ENCODE measurements at places on chromosomes 1 and 21. TPM values are rescaled to one million over a fixed set of nuclear protein-coding genes. Genes with fewer than 3 reads are reported as not detected.

TP73 gene
- total RNA-seq = not detected

PER3 gene
- total RNA-seq = 3.6 TPM

OR10R2 gene
- total RNA-seq = not detected

FCRLB gene
- total RNA-seq = 0.19 TPM

DNA sequence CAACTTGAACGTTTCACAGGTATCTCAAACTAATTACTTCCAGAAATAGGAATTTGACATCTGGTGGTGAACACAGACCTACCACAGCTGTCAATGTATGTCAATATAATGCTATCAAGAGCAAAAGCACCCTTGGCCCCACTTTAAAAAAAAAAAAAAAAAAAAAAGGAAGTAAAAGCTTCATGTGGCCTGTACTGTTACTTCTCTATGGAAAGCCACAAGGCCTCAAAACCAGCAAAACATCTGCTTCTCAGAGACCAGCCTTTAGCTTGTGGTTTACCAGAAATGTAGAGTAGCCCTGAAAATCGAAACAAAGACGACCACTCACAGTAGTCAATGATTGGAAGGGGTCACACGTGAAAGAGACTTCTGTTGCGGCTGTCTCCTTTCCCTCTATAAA is 109.6 kb downstream of the SLC45A1 start:
- DNase-seq = no peak

GRCh38 chr1:69401879-69402278 is 165.8 kb upstream of the LRRC7 start:
- no peak for DNase-seq

- no peak for DNase-seq
These were observed 33.9 kb upstream of the RGS8 start for GRCh38 chr1:182718311-182718710.

DNA sequence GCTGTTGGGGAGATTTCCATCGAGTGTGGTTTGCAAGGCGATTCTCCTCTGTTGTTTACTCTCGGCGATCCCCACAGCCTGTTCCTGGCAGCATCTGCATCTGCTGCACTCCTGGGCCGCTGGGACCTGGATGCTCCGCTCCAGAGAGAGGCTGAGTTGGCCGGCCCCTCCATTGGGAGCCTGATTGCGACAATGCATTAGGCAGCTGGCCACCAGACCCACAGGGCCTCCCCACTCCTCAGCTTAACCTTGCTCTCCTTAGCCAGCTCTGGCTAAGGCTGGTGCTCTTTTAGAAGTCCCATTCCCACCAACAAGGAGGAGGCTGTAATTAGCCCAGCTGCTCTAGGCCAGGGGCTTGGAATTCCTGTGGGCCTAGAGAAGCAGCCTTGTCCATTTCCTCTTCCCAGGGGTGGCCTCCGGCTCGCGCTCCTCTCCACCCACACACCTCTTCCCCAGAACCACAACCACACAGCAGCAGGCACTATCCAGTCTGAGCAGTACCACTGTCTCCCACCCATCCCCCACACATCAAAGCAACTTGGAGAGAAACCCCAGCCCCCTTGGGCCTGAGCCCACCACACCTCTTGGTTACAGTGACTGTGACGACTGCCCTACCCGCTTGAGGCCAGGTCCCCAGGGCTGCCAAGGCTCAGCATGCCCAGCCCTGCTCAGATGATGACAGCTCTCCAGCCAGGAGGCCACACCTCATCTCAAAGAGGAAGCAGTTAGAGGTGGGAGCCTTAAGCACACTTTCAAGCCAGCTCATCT is 193.8 kb upstream of the EDN2 start:
- DNase-seq = no peak

GRCh38 chr1:7847599-7847998 is 5.3 kb downstream of the UTS2 start:
- no peak for DNase-seq

DNA sequence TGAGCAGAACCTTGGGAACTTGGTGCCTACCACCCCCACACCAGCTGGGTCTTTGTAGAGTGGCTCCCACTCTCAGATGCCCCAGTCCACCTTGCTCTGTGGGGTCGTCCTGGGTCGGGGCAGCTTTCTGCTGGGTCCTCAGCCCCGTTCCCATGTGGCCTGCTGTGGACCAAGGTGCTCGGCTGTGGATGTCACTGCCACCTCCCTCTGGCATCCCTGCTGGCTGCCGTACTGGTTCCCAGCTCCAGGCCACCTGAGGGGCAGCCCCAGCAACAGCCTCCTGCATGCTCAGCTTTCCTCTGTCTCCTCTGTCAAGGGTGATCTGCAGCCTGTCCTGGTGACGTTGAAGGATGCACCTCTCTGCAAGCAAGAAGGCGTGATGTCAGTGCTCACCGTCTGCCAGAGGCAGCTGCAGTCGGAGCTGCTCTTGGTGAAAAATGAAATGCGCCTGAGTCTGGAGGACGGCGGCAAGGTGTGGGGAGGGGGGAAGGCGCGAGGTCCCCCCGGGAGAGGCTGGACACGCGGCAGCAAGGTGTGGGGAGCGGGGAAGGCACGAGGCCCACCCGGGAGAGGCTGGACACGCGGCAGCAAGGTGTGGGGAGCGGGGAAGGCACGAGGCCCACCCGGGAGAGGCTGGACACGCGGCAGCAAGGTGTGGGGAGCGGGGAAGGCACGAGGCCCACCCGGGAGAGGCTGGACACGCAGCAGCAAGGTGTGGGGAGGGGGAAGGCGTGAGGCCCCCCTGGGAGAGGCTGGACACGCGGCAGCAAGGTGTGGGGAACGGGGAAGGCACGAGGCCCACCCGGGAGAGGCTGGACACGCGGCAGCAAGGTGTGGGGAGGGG is 45.9 kb upstream of the DIP2A start:
- DNase-seq = no peak

GRCh38 chr1:166322470-166322869 is 155.7 kb upstream of the FAM78B start:
- DNase-seq = no peak

GRCh38 chr1:11946647-11947046 is 12.1 kb downstream of the PLOD1 start:
- no peak for DNase-seq

Data from neural progenitor cell (in vitro differentiated cells).